C1 segment of cervical spinal cord (tissue), 14 donors: ENCODE measurements at places on chromosomes 6 and 20.

DNA sequence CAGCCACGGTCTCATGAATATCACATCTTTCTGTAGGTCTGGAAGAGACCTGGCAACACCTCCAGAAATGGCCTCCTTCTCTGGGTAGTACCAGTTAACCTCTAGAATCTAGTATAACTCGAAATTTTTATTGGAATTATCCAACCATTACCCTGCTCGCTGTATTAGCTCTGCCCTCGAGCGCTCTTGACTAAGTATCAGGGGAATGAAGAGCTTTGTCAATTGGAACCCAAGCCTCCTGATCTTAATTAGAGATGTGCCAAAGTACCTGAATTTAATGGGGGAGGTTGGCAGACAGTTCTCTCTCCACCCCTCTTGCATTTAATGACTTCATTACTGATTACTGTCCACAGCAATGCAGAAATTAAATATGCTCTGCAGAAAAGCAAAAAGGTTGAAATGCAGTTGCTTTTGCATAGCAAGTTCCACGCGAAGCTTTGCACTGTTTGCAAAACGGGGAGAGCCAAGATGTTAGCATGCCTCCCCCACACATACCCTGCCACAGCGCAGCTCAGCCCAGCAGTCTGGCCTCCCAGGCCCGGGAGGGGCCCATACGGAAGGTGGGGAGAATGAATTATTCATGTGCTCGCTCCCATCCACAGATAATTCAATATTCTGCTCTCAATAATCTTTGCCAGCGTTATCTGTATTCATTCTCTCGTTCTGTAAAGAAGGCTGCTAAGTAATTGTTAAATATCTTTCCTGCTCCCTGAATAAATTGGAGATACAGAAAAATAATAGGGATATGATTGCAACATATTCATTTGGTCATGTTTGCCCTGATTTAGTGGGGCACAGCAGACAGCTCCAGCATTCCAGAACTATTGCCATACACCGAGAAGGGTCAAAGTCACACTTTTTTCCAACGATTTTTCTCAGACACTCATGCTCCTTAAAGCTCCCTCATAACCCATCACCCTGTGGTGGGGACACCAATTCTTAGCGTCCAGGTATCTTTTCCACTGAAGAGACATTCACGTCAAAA, 305.8 kb downstream of the CDH26 start:
- no peak for DNase-seq

DNA sequence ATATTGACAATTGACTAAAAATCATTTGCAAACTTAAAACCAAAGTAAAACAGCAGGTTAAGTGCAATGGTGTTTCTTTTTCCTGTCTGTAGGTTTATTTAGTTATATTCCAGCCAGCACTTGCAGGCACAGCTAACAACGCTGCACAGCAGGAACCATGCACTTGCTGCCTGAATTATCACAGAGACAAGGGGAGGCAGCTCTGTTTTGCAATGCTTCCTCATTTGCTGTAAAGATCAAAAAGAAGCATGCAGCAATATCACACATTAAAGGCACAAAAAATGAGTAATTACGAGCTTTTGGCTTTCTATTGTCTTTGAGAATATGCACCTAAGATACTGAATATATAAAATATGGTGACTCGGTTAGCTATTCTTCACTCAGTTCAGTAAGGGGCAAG, 241.9 kb downstream of the EPHA7 start:
- DNase-seq, result no peak

DNA sequence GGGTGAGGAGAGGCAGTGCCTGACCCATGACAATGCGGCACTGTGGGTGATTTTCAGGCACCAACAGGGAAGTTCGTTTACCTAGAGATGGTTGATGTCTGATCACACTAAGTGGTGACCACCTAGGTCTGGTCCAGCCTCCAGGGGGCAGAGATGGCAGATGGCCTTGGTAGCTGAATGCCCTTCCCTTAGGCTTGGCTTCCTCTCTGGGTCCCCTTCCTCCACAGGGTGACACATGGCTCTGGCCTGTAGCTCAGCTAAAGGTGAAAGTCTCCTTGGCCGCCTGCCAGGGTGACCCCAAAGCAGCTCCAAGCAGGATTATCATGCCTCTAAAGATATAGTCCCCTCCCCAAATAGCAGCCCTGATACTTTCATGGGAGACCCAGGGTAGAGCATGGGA, 6.4 kb downstream of the GDAP1L1 start:
- no peak for DNase-seq

- no peak for DNase-seq
These were observed 37.2 kb upstream of the TFB1M start for GRCh38 chr6:155351273-155352129.

- DNase-seq, result no peak
These were observed 2.9 kb downstream of the MAP7 start for GRCh38 chr6:136547336-136547735.

DNA sequence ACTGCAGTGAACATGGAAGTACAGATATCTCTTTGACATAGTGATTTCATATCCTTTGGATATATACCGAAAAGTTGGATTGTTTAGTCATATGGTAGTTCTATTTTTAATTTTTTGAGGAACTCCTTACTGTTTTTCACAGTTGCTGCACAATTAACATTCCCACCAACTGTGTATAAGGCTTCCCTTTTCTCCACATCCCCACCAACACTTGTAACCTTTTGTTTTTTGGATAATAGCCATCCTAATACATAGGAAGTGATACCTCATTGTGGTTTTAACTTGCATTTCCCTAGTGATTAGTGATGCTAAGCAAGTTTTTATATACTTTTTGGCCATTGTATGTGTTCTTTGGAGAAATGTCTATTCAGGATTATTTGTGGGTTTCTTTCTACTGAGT, 45.1 kb upstream of the TENT5A start:
- DNase-seq, result no peak

DNA sequence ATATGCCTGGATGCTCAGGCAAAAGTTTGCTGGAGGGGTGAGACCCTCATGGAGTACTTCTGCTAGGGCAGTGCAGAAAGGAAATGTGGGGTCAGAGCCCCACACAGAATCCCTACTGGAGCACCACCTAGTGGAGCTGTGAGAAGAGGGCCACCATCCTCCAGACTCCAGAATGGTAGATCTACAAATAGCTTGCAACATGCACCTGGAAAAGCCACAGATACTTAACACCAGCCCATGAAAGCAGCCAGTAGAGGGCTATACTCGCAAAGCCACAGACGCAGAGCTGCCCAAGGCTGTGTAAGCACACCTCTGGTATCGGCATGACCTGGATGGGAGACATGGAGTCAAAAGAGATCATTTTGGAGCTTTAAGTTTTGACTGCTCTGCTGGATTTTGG, 60.7 kb upstream of the GJE1 start:
- no peak for DNase-seq

DNA sequence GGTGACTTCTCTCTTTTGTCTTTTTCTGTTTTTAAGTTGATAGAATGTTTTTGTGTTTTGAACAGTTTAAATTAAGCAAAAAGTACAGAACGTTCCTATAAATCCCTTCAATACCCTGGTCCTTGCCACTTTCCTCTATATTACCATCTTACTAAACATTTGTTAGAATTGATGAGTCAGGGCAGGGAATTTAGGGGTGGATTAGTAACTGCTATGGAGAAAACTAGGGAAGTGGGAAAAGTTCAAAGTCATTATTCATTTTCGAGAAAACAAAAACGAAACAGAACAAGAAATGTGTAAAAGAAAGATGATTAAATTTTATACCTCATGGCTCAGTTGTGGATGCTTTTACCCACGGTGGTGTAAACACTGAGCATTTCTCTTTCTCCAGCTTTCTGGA, 240.4 kb upstream of the SULF2 start:
- DNase-seq, result no peak

DNA sequence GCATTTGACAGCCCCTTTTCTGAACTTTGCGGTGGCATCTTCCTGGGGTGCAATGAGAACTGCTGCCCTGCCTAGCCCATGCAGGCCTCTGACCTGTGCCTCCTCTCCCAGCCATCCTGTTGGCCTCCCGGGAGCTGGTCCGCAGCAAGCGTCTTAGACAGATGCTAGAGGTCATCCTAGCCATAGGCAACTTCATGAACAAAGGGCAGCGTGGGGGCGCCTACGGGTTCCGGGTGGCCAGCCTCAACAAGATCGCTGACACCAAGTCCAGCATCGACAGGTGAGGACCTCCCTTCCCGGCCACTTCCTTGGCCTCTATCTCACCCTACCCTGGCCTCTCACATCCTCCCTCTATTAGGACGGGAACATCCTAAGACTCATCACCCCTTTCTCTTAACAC, 37.6 kb downstream of the MOCS1 start:
- DNase-seq, result no peak

GRCh38 chr20:8662433-8662954, 406.4 kb upstream of the PLCB4 start:
- DNase-seq, result no peak

GRCh38 chr20:22366631-22367030, 217.7 kb downstream of the FOXA2 start:
- no peak for DNase-seq

GRCh38 chr6:55669028-55669427, 90.0 kb upstream of the HMGCLL1 start:
- no peak for DNase-seq

GRCh38 chr6:579339-579738, 77.6 kb downstream of the HUS1B start:
- no peak for DNase-seq

DNA sequence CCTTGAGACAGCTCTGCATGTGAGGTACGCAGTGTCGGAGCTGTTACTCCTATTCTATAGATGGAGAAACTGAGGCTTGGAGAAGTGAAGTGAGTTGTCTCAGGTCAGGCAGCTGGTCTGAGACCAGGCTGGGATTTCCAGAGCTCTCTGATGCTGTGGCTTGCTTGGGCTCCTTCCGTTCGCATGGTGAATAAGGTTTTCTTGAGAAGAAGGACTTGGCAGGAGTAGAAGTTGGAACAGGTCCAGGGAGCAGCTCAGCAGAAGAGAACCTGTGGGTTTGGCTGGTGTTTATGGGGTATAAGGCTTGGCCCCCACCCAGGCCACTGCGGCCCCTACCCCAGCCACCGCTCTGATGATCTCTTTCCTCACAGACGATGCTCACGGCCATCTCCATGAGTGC, 7.4 kb downstream of the SLC12A5 start:
- no peak for DNase-seq

- no peak for DNase-seq
These were observed 143.3 kb upstream of the GPR6 start for GRCh38 chr6:109834595-109835437.

DNA sequence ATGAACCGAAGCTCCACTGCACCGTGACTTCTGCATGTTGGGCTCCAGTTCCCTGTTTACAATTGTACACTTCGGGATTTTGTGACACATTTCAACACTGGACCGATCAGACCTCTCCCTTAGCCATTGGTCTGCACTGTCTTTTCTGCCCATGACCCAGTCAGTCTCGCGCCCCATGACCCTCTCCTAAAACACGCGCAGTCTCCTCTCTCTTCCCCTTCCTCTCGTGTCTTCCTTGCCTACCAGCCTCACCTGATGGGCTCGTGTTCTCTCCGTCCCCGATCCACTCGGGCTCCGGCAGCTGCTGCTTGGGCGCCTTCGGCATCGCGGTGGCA, 535 bp upstream of the ABCF1 start:
- DNase-seq, result peak; percentile 36

DNA sequence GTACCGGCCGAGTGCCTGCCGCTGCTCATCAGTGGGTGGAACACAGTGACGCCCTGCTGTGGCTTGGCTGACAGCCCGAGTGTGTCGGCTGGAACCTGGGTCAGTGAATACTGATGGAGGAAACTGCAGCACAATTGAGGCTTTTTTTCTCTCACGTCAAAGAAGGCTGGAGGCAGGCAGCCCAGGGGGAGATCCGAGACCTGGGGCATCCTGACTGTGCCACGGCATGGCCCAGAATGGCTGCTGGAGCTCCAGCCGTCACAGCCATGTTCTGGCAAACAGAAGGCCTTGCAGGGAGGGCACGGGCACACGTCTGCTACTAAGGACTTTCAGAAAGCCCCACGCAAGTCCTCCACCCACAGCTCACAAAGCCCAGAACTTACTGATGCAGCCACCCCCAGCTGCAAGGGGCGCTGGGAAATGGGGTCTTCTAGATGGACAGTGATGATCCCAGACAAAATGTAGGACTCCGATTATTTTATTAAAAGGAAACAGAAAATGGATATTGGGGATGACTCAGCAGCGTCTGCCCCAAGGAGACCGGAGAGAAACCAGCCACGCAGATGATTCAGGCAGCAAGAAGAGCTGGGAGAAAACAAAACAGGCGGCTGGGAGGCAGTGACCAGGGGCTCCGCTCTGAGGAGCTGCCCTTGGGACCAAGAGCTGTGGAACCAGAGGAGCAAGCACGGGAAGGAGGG, 140.0 kb downstream of the TAF4 start:
- no peak for DNase-seq

- DNase-seq, result no peak
These were observed 48.3 kb downstream of the PTPN1 start for GRCh38 chr20:50558483-50558925.

DNA sequence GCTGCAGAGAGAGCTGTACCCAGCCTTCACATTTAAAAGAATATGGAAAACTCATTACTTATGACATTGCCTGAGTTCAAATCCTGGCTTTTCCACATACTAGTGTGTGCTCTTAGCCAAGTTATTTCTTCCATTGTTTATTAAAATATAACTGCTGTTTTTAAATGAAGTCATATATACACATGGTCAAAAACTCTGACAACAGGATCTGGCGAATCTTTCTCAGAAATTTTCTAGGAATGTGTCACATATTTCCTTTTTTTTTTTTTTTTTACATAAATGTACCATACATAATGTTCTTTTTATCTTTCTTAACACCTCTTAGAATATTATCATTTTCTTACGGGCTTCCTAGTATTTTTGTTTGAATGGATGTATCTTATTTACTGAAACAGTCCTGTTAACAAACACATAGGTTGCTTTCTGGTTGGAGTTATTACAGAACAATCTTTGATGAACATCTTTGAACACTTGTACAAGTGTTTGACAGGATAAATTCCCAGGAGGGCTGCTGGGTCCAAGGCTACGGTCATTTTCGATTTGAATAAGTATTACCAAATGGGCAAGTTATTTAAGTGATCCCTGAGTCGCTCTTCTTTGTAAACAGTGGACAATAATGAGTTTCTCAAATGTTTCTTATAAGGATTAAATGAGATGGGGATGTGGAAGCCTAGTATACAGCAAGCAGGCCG, 1.6 kb upstream of the SNX9 start:
- DNase-seq, result no peak

DNA sequence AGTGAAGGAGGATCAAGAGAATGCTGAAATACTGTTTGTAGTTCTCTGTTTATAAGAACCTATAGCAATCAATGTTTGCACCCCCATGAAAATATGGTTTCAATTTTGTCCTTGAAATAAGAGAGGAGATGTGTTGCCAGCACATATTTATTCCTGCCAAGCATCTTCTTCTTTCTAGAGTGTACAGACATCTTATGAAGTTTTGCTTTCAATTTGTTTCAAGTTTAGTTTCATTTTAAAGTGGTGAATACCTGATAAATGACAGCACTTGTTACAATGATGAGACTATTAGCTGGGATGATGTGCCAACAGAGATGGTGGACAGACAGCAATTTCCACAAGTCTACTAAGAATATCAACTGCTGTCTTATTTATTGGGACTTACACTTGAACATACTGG, 39.2 kb upstream of the CENPW start:
- DNase-seq, result no peak

DNA sequence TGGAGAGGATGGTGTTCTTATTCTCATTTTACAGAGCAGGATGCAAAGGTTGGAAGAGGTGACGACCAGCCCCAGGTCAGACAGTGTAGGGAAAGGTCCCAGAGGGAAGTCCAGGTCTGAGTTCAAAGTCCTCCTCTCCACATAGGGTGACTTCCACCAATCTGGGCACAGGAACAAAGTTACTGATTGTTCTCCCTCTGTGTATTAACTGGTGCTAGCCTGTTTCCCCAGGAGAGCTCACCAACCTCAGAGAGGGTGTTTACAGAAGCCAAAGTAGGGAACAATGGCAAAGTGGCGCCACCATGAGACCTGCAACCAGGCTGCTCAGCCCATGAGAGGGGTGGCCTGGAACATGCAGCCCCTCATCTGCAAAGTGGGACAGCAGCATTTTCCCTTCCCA, 16.8 kb upstream of the SIRPB1 start:
- no peak for DNase-seq
